ENCODE measurements at places on chromosomes 11 and 22. TPM values are rescaled to one million over a fixed set of nuclear protein-coding genes. Genes with fewer than 3 reads are reported as not detected.

DNA sequence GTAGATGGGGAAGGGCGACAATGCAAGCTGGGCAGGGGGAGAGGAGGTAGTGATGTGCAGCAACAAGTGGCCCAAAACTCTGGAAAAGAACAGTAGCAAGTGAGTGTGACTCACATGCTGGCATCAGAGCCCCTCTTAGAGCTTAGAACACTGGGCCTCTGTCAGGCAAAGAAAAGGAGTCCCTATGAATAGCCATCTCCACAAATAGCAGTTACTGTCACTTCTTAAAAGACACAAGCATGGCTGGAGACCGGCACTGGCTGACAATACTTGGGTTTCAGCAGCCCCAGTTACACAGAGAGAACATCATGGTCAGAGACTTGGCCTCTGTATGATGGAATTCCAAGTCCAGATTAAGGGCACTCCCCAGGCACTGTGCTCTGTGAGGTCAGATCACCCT lies 58.2 kb downstream of the PRCP start:
- H3K27ac ChIP-seq: peak overlapping the region; percentile 87
- peaks cover 33% of the 10 kb centered on the region for H3K4me1 ChIP-seq
- peak overlapping the region; percentile 31 for H3K4me3 ChIP-seq
- peak; percentile 10 for DNase-seq
- H3K36me3 ChIP-seq: peaks cover 5% of the 10 kb centered on the region
- no peaks in the 10 kb centered on the region for H3K27me3 ChIP-seq

- no peaks in the 10 kb centered on the region for H3K27me3 ChIP-seq
- DNase-seq: no peak
- H3K27ac ChIP-seq: no peak within 1 kb of the TSS
- no peaks in the 10 kb centered on the region for H3K36me3 ChIP-seq
- H3K4me1 ChIP-seq: peaks cover 1% of the 10 kb centered on the region
Measured at GRCh38 chr11:93850594-93851018, at the start of gene VSTM5. Gene VSTM5 (minus strand): TSS chr11:93850618. CDS start chr11:93850502, 116 bp downstream.

- H3K36me3 ChIP-seq: peaks cover 21% of the 10 kb centered on the region
- no peak for DNase-seq
- no peaks in the 10 kb centered on the region for H3K27me3 ChIP-seq
- no peak overlapping the region for H3K4me3 ChIP-seq
- H3K4me1 ChIP-seq: peaks cover 4% of the 10 kb centered on the region
Measured at GRCh38 chr11:94186342-94187203, 57.9 kb downstream of the PANX1 start.

- no peaks in the 10 kb centered on the region for H3K27me3 ChIP-seq
- peaks cover 17% of the 10 kb centered on the region for H3K4me1 ChIP-seq
- H3K36me3 ChIP-seq: no peaks in the 10 kb centered on the region
- H3K4me3 ChIP-seq: no peak overlapping the region
Measured at GRCh38 chr22:46795845-46796565, 33.6 kb downstream of the TBC1D22A start.

The LARGE2 gene
- 0.48 TPM for total RNA-seq

The INS gene
- total RNA-seq: not detected

DNA sequence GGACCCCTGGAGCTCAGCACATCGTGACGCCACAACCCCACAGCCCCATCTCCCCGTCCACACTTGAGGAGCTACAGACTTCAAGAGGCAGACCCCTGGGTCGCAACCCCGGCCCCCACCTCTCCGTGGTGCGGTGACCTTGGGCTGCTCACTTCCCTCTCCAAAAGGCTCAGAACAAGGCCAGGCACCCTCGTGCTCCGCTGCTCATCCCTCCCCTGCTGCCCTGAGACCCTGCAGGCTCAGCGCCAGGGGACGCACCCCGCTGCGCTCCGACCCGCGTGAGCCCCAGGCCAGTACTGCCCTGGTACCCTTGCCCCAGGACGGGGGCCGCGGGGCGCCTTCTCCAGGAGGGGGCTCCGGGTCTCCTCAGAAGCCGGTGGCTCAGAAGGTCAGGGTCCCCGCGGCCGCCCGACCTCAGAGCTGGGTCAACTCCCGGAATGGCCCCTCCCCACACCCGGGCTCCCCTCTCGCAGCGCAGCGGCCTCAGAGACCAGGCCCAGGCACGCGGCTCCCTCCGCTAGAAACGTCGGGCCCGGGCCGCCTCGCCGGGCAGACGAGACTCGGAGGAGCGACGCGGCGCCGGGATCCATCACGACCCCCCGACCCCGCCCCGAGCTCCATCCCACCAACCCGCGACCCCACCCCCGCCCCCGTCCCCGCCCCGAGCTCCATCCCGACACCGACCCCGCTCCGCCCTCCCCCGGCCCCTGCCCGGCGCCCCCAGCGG lies 563 bp downstream of the GATD1 start:
- peak overlapping the region; percentile 91 for H3K4me3 ChIP-seq
- H3K36me3 ChIP-seq: no peaks in the 10 kb centered on the region
- DNase-seq: peak; percentile 40
- H3K27ac ChIP-seq: peak overlapping the region; percentile 93

DNA sequence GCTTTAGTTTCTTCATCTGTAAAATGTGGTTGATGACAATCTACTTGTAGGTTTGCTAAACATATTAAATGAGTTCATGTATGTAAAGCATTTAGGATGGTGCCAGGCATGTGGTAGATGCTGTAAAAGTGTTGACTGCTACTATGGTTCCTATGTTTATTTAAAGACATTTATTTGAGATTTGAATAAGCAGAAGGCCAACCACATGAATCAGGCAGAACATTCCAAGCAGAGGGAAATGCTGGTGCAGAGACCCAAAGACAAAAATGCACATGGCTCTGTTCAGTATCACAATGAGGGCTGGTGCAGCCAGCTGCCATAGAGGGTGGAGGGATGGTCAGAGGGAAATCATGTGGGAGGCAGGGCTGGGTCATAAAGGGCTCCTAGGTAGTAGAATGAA lies 156.2 kb upstream of the PDGFD start:
- no peak overlapping the region for H3K4me3 ChIP-seq
- DNase-seq: no peak
- no peaks in the 10 kb centered on the region for H3K27me3 ChIP-seq
- H3K36me3 ChIP-seq: no peaks in the 10 kb centered on the region
- H3K4me1 ChIP-seq: no peaks in the 10 kb centered on the region
